ENCODE measurements at places on chromosomes 2 and 18.

DNA sequence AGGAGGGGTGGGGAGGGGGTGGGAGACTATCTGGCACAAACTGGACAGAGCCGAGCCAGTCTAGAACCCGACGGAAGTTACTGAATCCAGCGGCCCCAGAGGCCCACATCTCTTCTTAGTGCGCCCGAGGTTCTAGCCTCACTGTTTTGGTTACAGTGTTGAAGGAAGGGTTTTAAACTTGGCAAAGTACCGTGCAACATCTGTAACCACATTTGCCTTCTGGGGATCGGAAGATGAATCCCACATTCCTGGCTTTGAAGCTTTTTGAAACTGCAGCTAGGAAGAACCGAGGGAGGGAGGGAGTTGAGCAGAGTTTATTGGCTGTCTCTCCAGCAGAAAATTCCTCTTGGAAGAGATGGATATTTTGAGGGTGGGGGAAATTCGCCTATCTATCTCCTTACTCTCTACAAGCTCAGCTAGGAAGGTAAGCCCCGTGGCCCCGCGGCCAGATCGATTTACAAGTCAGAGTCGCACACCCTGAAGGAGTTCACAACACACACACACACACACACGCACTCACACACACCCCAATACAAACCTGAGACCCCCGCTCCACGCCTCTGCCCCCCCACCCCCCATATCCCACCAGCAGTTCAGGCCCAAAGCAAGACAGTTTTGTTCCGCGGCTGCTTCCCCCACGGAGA is 1.0 kb downstream of the ACVR1 start:
- DNase-seq = peak; percentile 90
- peaks cover 8% of the 10 kb centered on the region for H3K36me3 ChIP-seq
- peak overlapping the region; percentile 100 for H3K4me3 ChIP-seq
- no peaks in the 10 kb centered on the region for H3K27me3 ChIP-seq
- H3K27ac ChIP-seq = peak overlapping the region; percentile 97
- H3K4me1 ChIP-seq = peaks cover 55% of the 10 kb centered on the region

- DNase-seq = no peak
- no peak within 1 kb of the TSS for H3K4me3 ChIP-seq
- H3K27me3 ChIP-seq = peaks cover 62% of the 10 kb centered on the region
- no peaks in the 10 kb centered on the region for H3K4me1 ChIP-seq
- no peak within 1 kb of the TSS for H3K27ac ChIP-seq
These were observed at the start of gene CGREF1 for GRCh38 chr2:27118525-27119329. CGREF1 (minus strand) TSS chr2:27119128; CDS start chr2:27104366, 14,762 bp downstream.

DNA sequence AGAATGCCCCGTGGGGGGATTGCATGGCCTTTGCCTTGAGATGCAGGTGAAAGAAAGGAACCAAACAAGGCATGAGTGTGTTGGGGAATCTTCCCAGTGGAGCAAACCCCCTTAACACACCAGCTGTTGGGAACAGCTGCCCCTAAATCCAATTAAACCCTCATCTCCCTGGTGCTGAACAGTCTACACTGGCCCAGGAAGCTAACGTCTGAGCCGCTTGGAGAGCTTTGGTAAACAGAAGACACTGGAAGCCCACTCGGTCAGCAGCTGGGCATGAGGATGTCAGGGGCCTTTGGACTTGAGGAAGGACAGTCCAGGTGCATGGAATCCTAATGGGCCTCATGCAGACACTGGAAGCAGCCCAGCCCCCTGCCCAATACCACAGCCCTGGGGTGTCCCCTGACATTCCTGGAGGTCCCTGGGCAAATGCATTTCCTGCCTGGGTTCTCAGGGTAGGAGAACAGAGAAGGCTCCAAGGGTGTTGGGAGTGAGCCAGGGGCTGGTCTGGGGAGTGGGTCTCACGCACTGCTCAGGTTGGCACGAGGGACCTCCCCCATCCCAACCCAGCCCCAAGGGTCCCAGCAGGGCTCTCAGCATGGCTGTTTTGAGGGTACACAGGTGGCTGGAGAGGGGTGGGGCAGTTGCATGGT is 37.7 kb downstream of the GBX2 start:
- no peak overlapping the region for H3K27ac ChIP-seq
- DNase-seq = no peak
- H3K4me3 ChIP-seq = no peak overlapping the region
- H3K36me3 ChIP-seq = peaks cover 7% of the 10 kb centered on the region

DNA sequence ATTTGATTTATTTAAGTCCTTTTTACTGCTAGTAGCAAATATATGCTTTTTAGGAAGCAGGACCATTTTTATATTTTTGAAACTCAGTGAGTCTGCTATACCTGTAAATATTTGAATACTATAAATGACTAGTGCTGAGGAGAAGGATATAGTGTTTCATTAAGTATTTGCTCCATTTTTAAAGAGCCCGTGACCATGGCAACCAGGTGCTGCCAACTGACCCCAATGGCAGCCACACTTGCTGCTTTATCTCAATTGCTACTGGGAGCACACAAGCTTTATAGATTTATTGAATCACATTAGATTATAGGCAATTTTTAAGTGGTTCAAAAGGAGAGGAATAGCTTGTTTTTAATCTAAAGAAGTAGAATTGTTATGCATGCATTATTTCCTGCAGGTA is 142.0 kb downstream of the SCG2 start:
- H3K27ac ChIP-seq = peak overlapping the region; percentile 85
- peaks cover 53% of the 10 kb centered on the region for H3K4me1 ChIP-seq
- H3K36me3 ChIP-seq = peaks cover 29% of the 10 kb centered on the region
- H3K4me3 ChIP-seq = peak overlapping the region; percentile 54

DNA sequence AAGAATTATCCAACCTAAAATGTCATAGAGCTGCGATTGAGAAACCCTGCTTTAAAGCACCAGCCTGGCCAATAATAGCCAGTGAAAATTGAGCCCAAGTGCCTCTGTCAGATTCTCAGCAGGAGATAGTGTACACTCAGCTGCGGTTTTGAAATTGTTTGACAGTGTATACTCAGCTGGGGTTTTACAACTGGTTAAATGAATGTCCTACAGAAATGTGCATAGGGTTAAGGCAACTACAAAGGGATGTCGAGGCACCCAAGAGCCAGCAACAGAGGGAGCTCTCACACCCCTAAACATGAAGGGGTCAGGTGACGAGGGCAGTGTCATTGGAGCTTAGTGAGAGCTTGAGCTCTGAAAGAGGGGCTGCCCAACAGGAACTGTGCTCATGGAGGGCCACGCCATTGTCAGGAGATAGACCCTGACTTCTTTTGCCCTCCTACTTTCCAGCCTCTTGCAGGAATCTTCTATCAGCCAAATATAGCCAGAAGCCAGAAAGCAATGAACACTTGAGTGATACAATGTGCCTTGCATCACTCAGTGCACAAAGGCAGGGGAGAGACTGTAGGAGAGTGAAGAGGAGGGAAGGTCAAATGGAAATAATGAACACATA is 15.1 kb downstream of the ACTG2 start:
- no peak overlapping the region for H3K27ac ChIP-seq
- peaks cover 15% of the 10 kb centered on the region for H3K27me3 ChIP-seq
- H3K4me3 ChIP-seq = no peak overlapping the region
- no peak for DNase-seq
- H3K4me1 ChIP-seq = no peaks in the 10 kb centered on the region

DNA sequence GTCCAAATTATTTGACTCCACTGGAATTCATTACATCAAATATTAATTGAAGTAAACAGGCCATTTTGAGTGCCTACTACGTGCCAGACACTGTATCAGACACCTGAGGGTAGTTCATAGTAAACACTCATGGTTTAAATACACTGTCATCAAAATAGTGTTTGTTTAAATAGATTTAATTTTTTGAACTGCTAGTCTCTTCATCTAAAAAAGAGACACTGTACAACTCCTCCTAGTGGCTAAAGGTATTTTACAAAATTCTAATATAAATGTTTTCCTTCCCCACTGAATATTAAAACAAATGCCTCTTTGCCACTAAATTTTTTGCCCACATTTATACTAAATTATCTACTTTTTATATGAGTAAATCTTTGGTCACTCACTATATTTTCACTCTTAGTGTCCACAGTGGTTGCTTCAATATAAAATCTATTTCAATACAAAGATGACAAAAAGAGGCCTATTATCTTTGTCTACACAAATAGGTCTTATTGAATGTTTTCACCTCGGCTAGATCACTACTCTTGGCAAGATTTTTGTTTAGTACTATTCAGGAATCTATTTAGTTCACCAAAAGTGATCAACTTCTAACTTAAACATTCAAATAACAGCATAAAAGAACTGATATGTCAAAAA is 122.1 kb downstream of the TMEM247 start:
- DNase-seq = no peak
- peaks cover 4% of the 10 kb centered on the region for H3K36me3 ChIP-seq
- H3K27ac ChIP-seq = no peak overlapping the region
- H3K4me1 ChIP-seq = no peaks in the 10 kb centered on the region
- no peak overlapping the region for H3K4me3 ChIP-seq

- H3K27ac ChIP-seq = no peak overlapping the region
- H3K27me3 ChIP-seq = peaks cover 4% of the 10 kb centered on the region
- peaks cover 16% of the 10 kb centered on the region for H3K4me1 ChIP-seq
- no peak for DNase-seq
- no peak overlapping the region for H3K4me3 ChIP-seq
- H3K36me3 ChIP-seq = peaks cover 7% of the 10 kb centered on the region
These were observed 53.3 kb downstream of the CCDC148 start for GRCh38 chr2:158403237-158403636.

DNA sequence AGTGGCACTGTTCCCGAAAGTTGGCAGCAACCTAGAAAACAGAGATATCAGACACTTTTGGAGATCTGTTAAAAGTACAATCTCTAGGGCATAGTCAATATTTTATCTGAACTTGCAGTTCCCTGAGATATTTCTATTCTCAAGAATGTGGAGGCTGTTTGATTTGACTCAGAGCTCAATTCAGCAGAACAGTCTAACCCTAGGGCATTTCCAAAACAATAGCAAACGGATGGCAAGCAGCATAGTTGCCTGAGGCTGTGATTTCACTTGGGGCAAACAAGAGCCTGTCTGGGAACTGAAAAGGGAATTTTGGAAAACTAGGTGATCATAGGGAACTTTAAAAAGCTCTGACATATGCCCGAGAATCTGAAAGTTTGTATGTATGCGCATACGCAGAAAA is 772.8 kb upstream of the LRRTM1 start:
- H3K4me3 ChIP-seq = no peak overlapping the region
- H3K4me1 ChIP-seq = no peaks in the 10 kb centered on the region
- no peak overlapping the region for H3K27ac ChIP-seq
- H3K36me3 ChIP-seq = no peaks in the 10 kb centered on the region
- DNase-seq = no peak

GRCh38 chr2:234033885-234034284 is 16.6 kb upstream of the SPP2 start:
- DNase-seq = no peak
- peaks cover 5% of the 10 kb centered on the region for H3K27me3 ChIP-seq
- peaks cover 12% of the 10 kb centered on the region for H3K4me1 ChIP-seq
- H3K27ac ChIP-seq = no peak overlapping the region

- DNase-seq = no peak
- H3K4me1 ChIP-seq = peaks cover 84% of the 10 kb centered on the region
- peak overlapping the region; percentile 94 for H3K27ac ChIP-seq
- peaks cover 4% of the 10 kb centered on the region for H3K36me3 ChIP-seq
- H3K27me3 ChIP-seq = no peaks in the 10 kb centered on the region
- no peak overlapping the region for H3K4me3 ChIP-seq
These were observed 35.7 kb upstream of the MAT2A start for GRCh38 chr2:85503168-85503850.

- H3K36me3 ChIP-seq = peaks cover 51% of the 10 kb centered on the region
- peak; percentile 64 for DNase-seq
- H3K4me3 ChIP-seq = peak overlapping the region; percentile 25
These were observed 33.3 kb downstream of the ANTXR1 start for GRCh38 chr2:69046221-69046662.

GRCh38 chr2:36480028-36480427 is 117.9 kb downstream of the FEZ2 start:
- peak overlapping the region; percentile 68 for H3K4me3 ChIP-seq
- peaks cover 96% of the 10 kb centered on the region for H3K36me3 ChIP-seq
- H3K27me3 ChIP-seq = peaks cover 91% of the 10 kb centered on the region

DNA sequence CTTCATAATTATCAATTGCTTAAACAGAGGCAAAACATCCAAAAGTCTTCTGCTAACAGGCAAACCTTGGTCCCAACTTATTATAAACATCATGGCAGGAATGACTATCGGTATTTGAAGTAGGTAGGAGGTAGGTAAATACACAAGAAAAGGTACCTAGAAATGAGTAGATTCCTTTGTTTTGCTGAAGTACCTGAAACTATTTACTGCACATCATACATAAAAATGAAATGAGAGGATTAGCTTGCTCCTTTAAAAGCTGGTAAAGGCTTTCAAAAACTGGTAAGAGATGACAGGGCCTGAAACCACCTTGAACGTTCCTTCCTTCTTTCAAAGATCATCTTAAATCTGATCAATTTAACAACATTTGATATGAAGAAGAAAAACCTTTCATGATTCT is 55.2 kb upstream of the MAPRE2 start:
- no peak for DNase-seq
- no peak overlapping the region for H3K27ac ChIP-seq
- no peaks in the 10 kb centered on the region for H3K36me3 ChIP-seq
- peaks cover 10% of the 10 kb centered on the region for H3K4me1 ChIP-seq
- H3K27me3 ChIP-seq = no peaks in the 10 kb centered on the region
- no peak overlapping the region for H3K4me3 ChIP-seq

DNA sequence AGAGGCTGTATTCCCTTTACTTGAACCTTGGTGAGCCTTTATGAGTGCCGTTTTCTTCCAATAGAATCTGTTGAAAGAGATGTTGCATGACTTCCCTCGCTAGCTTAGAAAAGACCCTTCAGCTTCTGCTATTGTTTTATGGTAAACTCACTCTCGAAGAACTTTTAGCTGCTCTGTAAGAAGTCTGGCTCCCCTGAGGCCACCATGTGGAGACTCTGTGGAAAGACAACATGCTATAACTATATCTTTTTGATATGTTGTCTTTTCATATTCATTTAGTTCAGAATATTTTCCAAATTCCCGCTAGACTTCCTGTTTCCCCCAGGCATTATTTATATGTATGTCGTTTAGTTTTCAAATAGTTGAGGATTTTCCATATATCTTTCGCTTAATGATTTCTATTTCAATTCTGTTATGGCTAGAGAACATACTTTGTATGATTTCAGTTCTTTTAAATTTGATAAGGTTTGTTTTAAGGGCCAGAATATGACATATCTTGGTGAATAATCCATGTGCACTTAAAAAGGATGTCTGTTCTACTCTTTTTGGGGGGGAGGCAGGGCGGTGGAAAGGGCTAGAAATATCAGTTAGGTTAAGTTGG is 64.1 kb downstream of the PTPN4 start:
- no peaks in the 10 kb centered on the region for H3K27me3 ChIP-seq
- DNase-seq = peak; percentile 45
- H3K4me3 ChIP-seq = no peak overlapping the region

All from HFFc6 (cell line).